ENCODE measurements at places on chromosomes 4 and X.

DNA sequence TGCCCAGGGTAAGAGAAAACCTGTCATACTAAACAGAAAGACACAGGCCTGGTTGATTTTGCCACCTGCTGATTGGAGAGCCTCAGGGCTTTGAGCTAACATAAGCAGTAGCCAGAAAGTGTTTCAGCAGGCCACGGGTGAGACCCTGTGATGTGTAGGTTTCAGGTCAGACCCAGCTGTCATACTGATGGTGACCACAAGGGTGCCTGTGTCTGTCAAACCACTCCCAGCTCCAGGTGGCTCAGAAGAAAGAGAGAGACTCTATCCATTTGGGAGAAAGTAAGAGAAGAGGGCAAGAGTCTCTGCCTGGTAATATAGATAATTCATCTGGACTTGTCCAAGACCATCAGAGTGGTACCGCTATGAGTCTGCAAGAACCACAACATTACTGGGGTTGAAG is 72.8 kb upstream of the NLRP2B start:
- no peak for DNase-seq

GRCh38 chr4:89708903-89709421 is 128.0 kb downstream of the SNCA start:
- no peak for DNase-seq

GRCh38 chrX:68686097-68686977 is 38.9 kb downstream of the STARD8 start:
- no peak for DNase-seq

DNA sequence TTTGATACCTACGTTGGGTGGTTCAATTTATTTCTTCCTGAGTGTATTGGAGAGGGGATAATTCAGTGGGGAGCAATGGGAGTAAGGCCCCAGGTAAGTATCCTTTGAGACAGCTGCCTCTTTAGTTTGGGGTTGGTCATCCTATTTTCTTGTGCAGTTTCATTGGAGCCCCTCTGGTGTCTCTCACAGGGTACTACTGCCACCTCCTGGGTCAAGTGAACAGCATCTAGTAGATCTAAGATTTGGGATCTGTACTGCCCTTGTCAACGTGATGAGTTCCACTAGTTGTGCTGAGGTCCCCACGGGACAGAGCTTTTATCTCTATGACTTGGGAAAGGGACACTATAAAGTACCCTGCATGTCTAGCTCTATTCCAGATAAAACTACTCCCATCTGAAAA is 80.6 kb downstream of the PBDC1 start:
- no peak for DNase-seq

- no peak for DNase-seq
Observed at GRCh38 chr4:162836773-162837172, 329.9 kb downstream of the NAF1 start.

GRCh38 chrX:50952406-50952805 is 41.9 kb downstream of the BMP15 start:
- no peak for DNase-seq

GRCh38 chr4:6967846-6968340 is 58.3 kb downstream of the TBC1D14 start:
- DNase-seq: no peak

GRCh38 chrX:148902581-148902980 is 402.2 kb downstream of the AFF2 start:
- no peak for DNase-seq

GRCh38 chr4:153064571-153064970 is 128.4 kb downstream of the FHDC1 start:
- no peak for DNase-seq

- DNase-seq: no peak
Observed at GRCh38 chrX:10007621-10008020, 40.5 kb downstream of the CLDN34 start.

- DNase-seq: no peak
Observed at GRCh38 chr4:56425518-56425917, 9.9 kb downstream of the PPAT start.

DNA sequence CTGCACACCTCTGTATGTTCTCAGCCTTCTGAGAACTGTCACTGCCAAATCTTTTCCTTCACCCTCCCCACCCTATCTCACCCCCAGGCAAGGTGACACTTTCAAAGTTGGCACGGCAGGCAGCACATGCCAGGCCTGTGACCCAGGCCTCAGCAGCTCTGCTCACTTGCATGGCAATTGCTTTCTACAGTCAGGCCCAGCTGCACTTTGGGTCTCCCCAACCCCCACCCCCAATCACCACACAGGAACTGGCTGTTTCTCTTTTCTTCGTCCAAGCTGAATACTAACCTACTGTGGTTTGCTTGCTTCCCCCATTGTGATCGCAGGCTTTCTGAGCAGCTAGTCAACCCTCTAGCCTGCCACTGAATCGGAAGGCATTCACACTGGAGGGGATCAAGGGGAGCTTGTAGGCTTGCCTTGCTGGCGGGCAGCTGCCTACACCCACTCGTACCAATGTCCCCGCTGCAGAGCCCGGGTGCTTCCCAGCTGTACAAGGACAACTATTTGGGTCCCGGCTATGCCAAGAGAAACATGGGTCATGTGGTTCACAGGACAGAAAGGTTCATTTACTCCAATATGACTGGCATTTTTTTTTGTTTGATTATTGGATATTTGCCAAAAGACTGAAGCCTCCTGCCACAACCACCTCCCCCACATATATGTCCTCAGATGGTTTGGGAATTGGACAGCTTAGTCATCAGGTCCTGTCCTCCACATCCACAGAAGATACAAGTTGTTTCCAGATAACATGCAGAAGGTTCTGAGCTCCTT is 28.1 kb downstream of the SLC25A43 start:
- no peak for DNase-seq

- DNase-seq: no peak
Observed at GRCh38 chr4:77074981-77075855, 571 bp downstream of the CCNI start.

DNA sequence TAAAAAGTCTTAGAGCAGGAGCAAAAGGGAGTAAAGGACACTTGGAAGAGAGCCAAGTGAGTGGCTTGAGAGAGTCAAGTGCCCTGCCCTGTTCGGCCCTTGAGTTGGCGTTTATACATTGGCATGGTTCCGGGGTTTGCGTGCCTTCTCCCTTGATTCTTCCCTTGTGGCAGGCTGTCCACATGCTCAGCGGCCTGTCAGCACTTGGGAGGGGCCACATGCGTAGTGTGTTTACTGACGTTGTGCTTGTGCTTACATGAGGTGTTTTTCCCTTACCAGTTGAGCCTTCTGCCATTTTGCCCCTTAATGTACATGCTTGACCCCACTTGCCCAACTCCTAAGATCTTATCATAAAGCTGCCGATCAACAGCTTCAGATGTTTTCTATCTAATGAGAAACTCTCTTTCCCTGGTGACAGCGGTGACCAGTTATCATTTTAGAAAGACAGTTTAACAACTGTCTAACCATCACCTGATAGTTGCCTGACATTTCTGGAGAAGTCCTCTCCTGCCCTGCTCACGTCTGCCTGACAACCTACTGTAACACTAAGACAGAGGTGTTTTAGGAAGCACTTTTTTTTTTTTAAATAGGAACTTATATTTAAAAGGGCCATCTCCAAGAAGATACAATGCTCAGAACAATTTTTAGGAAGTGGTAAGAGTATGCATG is 49.5 kb upstream of the GC start:
- no peak for DNase-seq

- no peak for DNase-seq
Observed at GRCh38 chrX:100584611-100585010, at the start of gene TNMD. TNMD (plus strand) TSS chrX:100584936; CDS start chrX:100585019, 83 bp downstream.

DNA sequence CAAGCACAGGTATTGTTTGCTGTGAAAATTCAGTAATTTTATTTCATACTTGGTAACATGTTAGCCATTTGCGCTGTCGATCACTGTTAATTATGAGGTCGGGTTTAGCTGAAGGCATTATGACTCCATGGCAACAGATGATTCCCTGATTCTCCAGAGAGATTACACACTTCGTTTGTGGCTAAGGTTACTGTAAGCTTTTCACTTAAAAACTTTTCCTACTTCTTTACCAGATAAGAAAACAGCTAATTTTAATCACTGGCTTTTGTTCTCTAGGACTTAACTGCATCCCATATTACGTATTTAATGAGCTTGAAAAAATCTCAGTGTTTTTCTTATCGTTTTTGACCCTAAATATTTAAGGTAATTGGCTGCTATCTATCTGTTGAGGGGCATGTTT is 2.1 kb downstream of the GSTCD start:
- no peak for DNase-seq

GRCh38 chr4:6308899-6309643 is 39.4 kb downstream of the WFS1 start:
- no peak for DNase-seq

DNA sequence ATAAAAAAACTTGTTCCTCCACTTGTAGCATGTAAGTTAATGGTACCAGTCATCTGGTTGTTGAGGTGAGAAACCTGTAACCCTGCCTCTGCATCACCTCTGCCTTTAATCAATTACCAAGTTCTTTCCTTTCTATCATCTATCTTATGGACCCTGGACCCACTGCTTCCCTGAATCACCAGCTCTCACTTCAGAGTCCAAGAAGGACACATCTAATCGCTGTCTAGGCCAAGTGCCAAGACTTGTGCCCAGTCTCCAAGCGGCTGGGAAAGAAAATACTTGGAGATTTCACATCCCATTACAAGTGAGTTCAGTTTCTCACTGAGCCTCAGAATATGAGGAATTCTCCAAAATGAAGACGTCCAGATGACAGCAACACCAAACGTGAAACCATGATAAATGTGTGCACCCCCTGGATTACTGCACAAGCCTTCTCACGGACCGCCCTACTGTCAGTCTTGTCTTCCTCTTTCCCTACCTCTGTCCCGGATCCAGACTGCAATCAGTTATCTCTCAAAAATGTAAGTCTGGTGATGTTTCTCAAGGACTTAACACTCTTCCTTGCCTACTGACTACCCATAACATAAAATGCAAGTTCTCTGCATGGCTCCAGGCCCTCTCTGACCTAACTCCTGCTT is 10.4 kb downstream of the PALLD start:
- no peak for DNase-seq

DNA sequence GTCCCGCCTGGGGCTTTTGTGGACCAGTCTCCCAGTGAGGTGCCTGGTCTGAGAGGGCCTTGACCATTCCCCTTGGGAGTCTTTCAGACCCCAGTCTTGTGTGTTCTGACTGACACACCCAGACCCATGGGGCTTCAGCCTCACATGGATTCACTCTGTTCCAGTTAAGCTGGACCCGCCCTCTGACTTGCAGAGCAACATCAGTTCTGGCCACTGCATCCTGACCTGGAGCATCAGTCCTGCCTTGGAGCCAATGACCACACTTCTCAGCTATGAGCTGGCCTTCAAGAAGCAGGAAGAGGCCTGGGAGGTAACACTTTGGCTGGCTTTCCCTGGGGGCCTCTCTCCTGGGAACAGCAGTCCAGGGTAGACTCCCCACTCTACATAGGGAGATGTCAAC is 6.8 kb downstream of the IL9R start:
- DNase-seq: no peak

GRCh38 chr4:5084911-5085475 is 33.7 kb downstream of the STK32B start:
- DNase-seq: no peak

DNA sequence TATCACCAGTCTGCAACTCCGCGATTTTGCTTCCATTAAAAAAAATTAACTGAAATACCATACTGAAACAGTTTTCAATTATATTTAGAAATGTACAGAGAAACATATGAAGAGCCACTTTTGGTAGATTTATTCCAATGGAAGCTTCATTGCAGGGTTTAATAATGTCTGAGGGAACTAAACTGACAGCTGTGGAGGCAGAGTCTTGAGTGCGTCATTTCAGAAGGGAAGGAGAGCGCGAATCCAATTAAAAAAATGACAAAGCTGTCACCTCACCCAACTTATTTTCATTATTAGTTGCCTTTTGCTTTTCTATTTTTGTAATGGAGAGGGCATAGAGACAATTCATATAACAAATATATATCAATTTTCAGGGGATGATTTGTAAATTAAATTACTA is 104.0 kb downstream of the UNC5C start:
- no peak for DNase-seq

- no peak for DNase-seq
Observed at GRCh38 chr4:82890528-82890900, 439 bp downstream of the SEC31A start.

- no peak for DNase-seq
Observed at GRCh38 chr4:127575888-127576287, 56.9 kb upstream of the INTU start.

- DNase-seq: no peak
Observed at GRCh38 chr4:48134081-48134480, at the start of gene TXK. TXK (minus strand) TSS chr4:48134250; CDS start chr4:48134170, 80 bp downstream.

DNA sequence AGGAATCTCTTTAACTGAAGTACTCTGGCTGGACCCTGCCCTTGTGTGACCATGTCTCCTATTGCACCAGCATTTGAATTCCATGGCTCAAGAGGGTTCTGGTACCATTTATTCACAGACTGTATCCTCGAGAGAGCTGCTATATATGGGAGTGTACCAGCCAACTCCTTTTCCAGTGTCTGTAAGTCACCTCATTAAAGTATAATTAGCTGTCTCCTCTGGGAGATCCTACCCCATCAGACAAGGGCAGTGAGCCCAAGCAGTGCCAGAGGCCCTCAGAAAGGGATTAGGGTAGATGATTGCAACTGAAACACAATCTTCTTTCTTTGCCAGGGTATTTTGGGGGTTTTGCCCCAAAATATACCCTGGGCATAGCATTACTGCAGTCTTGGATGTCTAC is 31.6 kb downstream of the GNL3L start:
- DNase-seq: no peak

Data from amniotic stem cell (primary cell).